Peyer's patch (tissue), 4 donors: ENCODE measurements at places on chromosomes 5 and 9.

DNA sequence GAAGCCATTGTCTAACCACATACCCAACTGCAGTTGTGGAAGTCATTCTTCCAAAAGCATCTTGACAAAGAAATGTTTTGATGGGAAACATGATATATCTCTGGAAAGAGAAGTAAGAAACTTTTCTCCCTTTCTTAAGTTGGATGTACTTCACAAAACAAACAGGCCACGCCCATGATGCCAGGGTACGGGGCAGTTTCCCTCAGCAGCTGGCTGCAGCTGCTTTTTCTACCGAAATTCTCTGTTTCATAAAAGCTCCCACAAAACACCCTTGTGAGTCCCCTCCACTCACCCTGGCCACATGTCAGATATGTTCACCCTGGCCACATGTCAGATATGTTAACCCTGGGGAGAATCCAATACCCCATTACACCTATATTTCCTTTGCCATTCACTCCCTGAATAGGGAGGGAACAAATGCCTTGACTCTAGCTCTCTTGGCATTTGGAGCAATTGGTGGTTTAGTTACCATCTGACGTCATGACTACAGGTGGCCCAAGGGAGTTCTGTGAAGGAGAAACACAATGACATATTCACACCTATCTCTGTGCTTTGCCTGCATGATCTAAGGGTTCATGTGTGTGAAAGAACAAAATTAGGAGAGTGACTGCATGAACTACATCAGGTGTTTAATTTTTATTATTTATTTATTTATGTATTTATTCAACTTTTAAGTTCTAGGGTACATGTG lies 103.0 kb downstream of the AOPEP start:
- DNase-seq = no peak

GRCh38 chr5:158670201-158670600 lies 429.5 kb downstream of the EBF1 start:
- no peak for DNase-seq

DNA sequence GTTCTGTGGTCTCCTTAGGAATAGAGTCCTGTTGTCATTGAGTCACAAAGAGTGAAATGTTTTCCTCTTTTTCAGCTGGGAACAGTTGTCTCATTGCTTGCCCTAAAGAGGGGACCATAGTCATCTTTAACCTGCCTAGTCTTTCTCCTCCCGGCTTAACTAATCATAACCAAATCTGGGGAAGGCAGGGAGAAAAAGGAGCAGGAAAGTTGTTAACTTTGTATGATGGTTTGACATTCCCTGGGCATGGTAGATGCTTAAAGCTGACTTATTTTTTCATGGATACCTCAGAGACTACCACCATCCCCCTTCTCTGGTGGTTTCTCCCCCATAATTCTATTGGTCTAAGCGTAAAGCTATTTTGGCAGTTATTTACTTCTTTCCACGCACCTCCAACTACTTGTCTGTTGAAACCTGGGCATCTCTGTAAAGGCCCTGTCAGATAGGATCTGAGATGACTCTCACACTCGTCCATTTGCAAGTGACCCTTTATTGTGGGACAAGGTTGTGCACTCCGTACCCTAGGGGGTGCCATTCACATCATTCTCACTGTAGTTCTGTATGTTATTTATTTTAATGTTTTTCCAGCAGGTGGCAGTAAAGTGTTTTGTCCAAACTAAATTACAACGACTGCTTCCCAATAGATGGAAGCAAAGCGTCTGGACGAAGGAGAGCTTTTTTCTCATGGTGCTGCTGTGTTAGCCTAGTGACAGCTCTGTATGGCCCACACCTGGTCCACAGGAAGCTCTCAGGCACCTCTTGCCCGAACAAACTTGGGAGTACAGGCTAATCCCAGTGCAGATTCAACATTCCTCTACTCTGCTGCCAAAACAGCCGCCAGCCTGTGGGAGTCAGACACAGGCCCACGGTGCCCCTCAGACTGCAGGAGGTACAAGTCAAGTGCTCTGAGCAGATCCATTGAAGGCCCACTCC lies 3.0 kb upstream of the FAM13B start:
- no peak for DNase-seq

DNA sequence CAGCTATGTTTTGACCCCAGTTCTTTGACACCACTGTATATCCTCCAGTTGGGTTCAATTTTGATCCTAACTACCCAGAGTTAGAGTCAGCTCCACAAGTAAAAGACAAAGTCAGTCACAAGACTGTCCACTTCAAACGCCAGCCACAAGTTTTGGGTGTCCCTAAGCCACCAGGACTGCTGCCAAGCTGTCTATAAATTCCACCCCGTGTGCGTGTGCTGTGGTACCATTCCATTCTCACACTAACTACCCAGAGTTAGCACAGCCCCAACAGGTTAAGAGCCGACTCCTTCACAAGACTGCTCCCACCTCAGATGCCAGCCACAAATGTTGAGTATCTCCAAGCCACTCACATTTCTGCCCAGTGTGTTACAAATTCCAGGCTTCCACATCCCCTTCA lies 56.7 kb downstream of the APC start:
- no peak for DNase-seq

DNA sequence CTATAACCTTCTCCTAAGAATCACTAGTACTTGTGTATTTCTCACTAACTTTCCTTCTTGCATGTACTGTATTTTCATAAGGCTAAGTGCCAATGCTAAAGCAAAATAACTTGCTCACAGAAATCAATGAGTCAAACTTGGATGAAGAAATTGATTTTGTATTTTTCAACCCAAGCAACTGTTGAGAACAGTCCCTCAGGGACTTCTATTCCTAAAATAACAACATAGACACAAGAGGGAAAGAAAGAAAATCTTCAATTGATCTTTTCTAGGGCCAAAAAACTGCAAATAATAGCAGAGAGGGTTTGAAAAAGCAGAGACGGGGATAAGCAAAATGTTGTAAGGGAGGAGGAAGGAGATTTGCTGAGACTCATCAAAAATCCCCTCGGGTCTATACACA lies 69.8 kb downstream of the HABP4 start:
- no peak for DNase-seq

DNA sequence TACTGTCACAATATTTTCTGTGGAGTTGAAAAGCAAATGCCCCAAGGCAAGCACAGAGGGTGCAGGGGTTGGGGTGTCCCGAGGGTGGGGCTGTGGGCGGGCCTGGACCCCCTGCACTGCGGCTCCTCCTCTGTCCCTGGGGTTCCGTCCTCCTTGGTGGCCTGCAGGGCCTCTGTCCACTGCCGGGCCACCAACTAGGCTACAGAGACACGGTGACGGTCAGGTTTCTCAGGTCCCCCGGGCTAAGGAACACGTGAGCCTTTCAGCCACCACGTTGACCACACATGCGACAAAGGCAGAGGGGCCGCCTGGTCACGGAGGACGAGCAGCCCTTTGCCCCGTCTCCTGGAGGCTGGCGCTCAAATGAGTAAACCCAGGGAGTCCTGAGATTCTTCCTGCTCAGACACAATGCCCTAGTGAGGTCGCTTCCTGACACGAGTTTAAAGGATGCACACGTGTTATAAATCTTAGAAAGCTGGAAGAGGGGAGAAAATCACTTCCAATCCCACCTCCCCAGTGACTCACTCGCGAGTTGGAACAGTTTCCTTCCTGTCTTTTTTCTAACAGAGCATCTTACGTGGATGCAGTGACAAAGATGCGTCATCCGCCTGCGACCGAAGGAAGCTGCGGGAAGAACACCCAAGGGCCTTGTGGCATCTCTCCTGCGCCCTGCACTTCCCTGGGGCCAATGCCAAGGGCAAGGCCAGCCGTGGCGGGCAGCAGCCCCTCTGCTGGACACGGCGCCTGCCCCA lies 24.8 kb upstream of the OBP2B start:
- no peak for DNase-seq

GRCh38 chr9:72207278-72207677 lies 58.0 kb downstream of the GDA start:
- DNase-seq = no peak

- DNase-seq = no peak
Observed at GRCh38 chr5:138408023-138408422, 30.8 kb upstream of the REEP2 start.

GRCh38 chr9:109143881-109144562 lies 23.0 kb downstream of the FRRS1L start:
- DNase-seq = no peak

DNA sequence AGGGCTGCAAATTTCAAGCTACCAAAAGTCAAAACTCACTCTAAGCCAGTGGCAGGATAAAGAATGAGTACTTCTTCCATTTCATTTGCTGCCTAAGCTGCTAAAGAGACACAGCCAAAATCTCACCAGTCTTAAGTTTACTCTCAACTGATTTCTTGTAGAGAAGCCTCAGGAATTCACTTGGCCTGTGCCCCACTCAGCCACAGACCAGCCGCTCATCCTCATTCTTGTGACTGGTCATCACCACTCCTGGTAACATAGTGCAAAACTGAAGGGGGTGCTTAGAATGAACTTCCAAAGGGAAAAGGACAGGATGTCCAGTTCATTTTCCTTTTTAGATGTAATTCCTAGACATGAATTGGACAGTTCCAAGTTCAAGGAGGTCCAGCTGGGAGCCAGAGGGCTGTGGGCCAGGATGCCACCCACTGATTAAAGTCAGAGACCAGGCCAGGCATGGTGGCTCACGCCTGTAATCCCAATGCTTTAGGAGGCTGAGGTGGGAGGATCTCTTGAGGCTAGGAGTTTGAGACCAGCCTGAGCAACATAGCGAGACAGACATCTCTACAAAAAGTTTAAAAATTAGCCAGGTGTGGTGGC lies 72.7 kb upstream of the RANBP3L start:
- DNase-seq = no peak

- no peak for DNase-seq
Observed at GRCh38 chr5:60690326-60690725, 9.6 kb downstream of the DEPDC1B start.

DNA sequence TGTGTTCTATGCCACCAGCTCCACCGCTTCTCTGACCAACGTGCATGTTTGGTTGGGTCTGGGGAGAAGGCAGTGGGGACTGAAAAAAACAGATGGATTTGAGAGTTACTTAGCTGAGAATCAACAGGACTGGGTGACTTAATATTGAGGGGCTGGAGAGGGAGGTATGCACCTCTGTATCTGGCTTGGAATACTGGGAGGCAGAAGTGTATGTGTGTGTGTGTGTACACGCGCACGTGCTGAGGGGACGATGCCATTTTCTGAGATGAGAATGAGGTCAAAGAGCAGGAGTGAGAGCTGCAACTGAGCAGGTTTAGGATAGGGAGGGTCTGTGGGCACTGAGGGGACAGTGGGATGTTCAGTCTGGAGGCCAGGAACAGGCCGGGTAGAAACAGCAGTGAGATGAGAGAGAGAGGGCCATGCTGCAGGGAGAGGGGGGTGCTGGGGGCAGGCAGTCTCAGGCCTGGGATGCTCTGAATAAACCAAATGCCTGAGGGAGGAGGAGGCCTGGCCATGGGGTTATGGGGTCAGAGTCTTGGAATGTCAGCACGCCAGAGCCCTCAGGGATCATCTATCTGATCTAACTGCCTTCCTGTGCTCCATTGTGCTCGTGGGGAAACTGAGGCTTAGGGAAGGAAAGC lies 14.0 kb downstream of the PDGFRB start:
- DNase-seq = no peak

GRCh38 chr5:40776658-40776977 lies 20.9 kb upstream of the TTC33 start:
- no peak for DNase-seq

DNA sequence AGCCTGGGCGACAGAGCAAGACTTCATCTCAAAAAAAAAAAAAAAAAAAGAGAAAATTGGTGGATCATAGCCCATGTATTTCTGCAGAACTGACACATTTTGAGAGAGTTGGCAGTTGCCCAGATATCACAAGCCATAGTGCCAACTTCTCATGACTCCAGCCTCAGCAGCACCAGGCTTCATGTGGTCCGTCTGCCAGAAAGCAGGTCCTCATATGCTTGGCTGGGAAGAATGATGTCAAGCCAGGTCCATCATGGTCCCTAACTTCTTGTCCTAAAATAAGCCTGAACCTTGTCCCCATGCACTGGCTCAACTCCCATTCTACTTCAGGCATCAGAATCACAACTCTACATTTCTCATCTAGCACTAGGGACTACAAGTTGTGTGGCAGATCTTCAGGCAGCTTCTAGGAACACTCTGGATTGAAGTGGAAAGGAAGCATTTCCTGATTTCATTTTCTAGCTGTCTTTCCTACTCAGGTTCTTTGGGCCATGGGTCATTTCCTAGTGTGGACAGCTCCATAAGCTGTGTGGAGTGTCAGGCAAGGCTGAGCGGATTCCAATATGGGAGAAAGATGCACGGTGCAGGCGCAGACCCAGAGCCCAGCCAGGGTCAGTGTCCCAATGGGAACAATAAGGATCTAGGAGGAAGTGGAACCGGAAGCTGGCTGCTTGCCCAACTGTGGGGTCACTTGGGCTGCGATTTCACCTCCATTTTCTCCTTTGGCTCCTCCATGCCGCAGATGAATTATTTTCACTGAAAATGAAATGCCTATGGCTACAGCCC lies 90.1 kb downstream of the LMNB1 start:
- DNase-seq = no peak

GRCh38 chr5:172869691-172870090 lies 35.6 kb downstream of the ERGIC1 start:
- DNase-seq = no peak

DNA sequence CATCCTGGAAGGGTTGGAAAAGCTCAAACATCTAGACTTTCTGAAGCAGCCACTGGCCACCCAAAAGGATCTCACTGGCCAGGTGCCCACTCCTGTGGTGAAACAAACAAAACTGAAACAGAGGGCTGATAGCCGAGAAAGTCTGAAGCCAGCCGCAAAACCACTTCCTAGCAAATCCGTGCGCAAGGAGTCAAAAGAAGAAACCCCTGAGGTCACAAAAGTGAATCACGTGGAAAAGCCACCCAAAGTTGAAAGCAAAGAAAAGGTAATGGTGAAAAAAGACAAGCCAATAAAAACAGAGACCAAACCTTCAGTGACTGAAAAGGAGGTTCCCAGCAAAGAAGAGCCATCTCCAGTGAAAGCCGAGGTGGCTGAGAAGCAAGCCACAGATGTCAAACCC lies 87.6 kb downstream of the MAP1B start:
- DNase-seq = no peak

GRCh38 chr9:131546336-131547084 lies 1.2 kb downstream of the PRRT1B start:
- no peak for DNase-seq

DNA sequence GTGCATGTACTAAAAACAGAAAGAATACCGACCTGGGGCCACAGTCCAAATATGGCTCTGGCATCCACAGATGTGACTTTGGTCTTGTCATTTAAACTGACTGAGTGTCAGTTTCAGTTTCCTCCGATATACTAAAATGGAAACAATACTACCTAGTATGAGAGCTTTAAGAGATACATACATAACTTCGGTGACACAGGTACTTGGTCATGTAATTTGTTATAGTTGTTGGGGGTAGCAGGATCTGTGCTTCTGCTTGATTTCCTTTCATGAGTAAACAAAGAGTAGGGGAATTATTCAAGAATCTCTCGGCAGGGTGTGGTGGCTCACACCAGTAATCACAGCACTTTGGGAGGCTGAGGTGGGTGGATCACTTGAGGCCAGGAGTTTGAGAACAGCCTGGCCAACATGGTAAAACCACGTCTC lies 32.1 kb downstream of the MTMR12 start:
- DNase-seq = no peak

- DNase-seq = no peak
Observed at GRCh38 chr9:88308831-88309560, 79.2 kb upstream of the SPIN1 start.
